ENCODE measurements at places on chromosomes 12 and 14. TPM values are rescaled to one million over a fixed set of nuclear protein-coding genes. Genes with fewer than 3 reads are reported as not detected.

DNA sequence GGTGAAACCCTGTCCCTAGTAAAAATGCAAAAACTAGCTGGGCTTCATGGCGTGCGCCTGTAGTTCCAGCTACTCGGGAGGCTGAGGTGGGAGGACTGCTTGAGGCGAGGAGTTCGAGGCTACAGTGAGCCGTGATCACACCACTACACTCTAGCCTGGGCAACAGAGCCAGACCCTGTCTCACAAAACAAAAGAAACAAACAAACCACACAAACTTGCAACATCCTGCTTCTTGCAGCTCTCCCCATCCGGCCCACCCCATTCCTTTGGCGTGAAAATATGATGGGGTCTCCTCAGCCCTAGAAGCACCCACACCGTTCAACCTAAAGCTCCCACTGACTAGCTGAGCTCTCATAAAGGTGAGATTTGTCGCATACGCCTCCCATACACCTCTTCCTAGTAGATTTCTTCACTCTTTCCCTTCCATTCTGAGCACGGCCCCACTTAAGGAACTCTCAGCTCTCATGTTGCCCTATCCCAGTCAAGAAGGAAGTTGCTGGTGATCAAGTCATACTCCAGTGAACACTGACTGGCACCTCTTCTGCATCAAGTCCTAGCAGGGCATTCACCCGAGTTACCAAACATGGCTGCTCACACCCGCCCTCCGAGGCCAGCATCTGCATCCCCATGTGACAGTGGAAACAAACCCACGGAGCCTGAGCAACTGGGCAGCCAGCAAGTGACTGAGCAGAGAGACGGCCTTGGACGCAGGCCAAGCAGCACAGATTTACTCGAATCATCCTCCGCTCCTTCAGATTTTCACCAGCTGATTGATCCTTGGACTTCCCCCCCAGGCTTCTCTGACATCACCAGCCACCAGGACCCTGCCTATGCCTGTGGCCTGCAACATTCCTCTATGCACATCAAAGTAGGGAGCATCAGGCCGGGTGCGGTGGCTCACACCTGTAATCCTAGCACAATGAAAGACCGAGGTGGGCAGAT is 18.9 kb upstream of the CD27 start:
- peak; percentile 80 for DNase-seq

DNA sequence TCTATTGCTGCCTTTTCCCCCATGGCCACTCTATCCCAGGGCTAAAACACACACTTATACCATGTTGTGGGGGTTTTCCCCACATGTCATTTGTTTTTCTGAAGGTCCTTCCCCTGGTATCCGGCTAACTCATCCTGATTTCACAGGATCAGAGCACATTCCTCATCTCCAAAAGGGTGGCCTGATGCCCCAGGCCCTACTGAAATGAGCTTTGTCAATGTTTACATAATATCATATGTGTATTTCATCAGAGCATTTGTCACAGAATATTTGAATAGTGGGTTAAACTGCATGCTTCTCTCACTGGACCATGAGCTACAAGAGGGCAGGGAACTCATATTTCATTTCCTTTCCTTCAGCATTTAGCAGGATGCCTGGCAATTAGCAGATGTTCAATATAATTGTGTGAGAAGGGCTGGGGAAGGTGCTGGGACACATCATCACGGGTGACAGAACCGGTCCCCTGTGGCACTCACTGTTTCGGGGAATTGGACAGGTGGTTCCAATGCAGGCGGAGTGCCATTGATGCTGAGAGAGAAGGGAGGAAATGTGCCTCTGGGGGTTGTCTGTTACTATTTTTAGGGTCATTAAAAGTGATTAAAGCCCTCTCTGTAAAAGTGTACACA is 26.8 kb downstream of the EMP1 start:
- no peak for DNase-seq

GRCh38 chr14:50320283-50320682 is 8.2 kb downstream of the DMAC2L start:
- DNase-seq = no peak

GRCh38 chr14:51209457-51209856 is 30.6 kb upstream of the TMX1 start:
- no peak for DNase-seq

GRCh38 chr12:124140944-124141486 is 153.9 kb upstream of the RFLNA start:
- no peak for DNase-seq

DNA sequence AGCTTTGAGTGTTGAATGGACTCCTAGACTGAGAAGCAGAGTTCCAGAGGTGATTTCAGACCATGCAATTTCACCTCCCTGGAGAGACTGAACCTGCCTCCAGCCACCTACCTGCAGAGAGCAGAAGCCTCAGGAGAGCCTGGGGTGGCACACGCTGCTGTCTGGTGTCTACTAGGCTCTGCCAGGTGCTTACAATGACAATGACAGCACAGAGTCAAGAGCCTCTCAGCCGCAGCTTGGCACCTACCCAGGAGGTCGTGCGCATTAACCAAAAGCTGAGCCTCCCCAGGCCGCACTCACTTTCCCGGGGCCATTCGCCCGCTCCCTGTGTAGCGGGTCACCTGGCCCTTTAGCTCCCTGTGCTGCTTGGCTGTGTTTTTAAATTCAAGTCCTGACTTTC is 63.2 kb downstream of the TESC start:
- DNase-seq = peak; percentile 79

- no peak for DNase-seq
These were observed 59.5 kb upstream of the RASSF3 start for GRCh38 chr12:64550755-64551154.

ST8SIA1 gene
- 4.0 TPM for total RNA-seq

DNA sequence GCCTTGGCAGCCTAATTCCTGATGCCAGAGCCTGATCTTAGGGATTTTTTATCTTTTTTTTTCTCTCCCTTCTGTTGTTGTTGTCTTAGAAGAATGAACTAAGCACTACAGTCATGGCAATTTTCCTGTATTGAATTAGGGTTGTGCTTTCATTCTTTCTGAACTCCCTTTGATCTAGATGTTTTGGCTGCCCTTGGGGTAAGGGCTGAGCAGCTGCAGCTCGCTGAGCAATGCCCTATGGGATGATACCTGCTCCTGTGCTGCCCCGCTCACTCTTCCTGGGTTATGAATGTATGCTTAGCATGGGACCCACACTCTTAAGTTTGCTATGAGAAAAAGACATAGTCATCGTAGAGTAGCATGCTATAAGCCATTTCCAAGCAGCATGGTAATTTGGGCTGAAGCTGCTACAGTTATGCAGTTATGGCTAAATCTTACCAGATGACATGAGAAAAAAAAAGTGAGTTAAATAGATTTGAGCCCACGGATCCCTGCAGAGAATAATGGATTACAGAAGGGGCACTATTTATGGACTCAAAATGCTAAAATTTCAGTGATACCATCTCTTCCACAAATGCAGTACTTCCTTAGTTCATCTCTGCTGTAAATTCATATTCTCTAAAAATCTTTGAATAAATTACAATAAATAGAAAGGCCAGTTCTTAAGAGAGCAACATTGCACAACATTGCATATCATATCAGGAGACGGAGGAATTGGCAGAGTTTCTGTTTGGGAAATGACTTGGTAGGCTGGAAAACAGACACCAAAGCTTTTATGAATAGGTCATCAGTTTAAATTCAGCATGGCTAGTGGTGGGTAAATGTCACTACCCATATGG is 79.2 kb upstream of the PTHLH start:
- DNase-seq = no peak

PLA2G1B gene
- not detected for total RNA-seq

DNA sequence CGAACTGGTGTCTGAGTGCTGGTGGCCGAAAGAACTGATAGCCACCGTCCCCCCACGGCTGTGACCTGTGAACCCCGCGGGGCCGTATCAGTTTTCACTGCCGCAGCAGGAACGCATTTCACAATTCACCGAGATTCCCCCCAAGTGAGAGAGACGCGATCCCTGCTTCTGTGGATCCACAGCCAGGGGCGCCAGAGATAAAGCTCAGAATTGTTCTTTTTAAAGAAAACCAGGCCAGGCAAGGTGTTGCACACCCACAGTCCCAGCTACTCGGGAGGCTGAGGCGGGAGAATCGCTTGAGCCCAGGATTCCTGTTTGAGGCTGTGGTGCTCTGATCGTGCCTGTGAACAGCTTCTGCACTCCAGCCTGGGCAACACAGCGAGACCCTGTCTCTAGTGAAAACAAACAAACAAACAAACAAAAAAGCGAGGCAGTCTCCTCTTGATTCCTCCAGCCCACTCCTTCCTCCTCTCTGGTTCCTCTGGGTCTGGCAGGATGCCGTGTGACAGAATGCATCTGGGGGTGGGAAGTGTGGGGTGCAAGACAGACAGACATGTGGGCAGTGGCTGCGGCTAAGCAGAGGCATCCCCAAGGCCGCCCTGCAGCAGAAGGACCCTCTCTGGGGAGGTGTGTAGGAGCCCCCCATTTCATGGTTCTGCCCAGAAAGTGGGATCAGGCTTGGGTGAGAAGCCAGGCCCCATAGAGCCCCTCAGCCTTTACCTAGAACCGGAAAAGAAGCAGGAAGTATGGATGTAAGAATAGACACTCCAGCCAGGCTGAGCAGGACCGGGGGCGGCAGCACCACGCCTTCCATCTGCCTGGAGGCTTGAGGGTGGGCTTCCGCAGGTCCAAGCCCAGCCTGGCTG is 39.2 kb upstream of the PPP1R13B start:
- no peak for DNase-seq

DNA sequence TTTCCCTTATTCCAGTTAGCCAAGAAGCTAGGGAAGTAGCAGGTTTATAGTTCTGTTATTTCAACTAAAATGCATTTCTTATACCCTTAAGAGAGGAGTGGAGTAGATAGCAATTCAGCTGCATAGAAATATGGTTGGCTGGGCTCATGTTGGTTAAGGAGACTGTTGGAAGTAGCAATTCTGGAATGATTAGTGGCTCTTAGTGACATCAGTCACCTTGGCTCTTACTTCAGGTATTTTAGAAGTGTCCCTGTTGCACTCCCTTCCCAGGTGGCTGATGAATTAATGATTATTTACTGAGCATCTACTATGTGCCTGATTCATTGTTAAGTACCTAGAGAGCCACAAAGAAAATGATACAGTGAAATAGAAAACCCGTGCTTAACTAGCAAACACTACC is 128.1 kb downstream of the MGST1 start:
- no peak for DNase-seq

GRCh38 chr14:32820181-32820580 is 118.5 kb upstream of the NPAS3 start:
- DNase-seq = no peak

INHBC gene
- total RNA-seq = not detected

GRCh38 chr12:23895792-23896218 is 53.7 kb downstream of the SOX5 start:
- DNase-seq = no peak

KRT78 gene
- total RNA-seq = not detected

DNA sequence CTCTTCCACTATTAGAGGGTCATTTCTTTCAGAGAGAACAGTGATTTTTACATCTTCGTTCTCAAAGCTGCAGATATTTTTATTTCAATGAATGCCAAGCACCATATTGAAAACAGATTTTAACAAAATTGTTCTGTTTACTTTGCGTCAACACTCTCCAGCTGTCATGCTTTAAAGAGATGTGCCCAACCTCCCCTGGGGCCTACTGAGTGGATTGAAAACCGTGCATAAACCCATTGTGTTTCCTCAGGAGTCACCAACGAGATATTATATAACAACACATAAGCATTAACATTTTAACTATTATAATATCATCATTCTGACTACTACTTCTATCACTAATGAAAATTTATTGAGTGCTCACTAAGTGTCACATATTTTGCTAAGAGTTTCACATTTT is 81.6 kb downstream of the MYF5 start:
- DNase-seq = no peak

DNA sequence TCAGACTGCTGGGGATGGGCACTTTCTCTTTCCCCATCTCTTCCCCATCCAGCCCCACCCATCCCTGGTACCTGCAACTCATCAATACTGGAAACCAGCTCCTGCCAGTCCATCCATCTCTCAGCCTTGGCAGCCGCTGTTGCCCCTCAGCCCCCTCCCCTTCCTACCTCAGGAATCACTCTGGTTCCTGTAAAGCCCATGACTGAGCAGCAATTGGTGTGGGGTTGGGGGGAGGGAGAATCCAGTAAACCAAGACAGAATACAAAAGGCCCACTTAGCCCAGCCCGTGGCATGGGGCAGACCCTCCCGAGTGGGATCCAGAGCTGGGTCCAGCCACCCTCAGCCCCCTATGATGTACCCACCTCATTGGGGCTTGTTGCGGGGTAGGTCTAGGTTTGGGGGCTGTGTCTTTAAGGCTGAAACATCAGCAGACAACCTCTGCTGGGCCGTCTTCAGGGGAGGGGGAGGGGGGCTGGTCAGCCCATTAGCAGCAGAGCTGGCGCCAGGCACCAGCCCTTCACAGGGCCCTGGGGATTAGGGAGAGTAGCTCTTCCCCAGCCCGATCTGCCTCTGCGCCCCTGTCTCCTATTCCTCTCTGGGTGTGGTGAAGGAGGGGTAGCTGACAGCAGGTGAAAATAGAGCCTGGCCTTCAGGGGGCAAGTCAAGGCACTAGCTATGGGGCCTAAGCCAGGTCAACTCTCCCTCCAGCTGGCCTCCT is 702 bp upstream of the PRPH start:
- peak; percentile 42 for DNase-seq

RNF212B gene
- not detected for total RNA-seq

- peak; percentile 22 for DNase-seq
These were observed 46.0 kb upstream of the FOS start for GRCh38 chr14:75232597-75232996.

- no peak for DNase-seq
These were observed 163.9 kb downstream of the TBX5 start for GRCh38 chr12:114241973-114242434.

CCDC175 gene
- not detected for total RNA-seq

GRCh38 chr12:4202918-4203317 is 70.6 kb upstream of the CCND2 start:
- no peak for DNase-seq

DNA sequence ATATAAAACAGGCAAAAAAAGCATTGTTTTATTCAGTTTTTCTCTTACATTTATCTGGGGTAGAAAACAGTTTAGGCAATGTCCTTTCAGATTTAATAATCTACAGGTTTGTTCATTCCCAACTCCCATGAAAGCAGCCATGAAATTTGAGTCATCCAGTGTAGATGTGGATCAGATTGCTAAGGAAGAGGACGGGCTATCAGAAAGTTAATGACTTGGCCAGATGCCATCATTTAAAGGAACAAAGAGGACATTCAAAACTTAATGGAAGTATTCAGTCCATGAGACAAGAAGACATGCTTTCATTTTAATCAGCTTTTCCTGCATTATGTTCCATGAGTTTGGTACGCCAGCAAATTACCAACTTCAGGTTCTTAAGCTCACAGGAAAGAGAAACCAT is 31.1 kb upstream of the POC1B start:
- no peak for DNase-seq

WNT5B gene
- 12.8 TPM for total RNA-seq

GRCh38 chr12:113456199-113456598 is 15.5 kb downstream of the LHX5 start:
- no peak for DNase-seq

DNA sequence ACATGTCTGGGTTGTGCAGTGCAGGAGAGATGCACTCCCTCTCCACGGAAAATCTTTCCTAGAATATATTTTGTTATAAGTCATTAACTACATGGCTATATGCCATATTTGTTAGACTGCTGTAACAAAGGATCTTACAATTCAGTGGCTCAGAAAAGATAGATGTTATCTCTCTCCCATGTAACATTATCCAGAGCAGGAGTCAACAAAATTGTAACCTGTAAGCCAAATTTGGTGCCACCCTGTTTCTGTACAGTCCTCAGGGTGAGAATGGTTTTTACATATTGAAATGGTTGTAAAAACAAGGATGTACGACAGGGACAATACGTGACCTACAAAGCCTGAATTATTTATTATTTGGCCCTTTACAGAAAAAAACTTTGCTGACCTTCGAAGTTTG is 155.5 kb downstream of the KIF21A start:
- DNase-seq = no peak

DBX2 gene
- total RNA-seq = 0.19 TPM

NPAS3 gene
- total RNA-seq = 2.6 TPM
